Caco-2 (cell line): ENCODE measurements at places on chromosomes 5 and 9.

DNA sequence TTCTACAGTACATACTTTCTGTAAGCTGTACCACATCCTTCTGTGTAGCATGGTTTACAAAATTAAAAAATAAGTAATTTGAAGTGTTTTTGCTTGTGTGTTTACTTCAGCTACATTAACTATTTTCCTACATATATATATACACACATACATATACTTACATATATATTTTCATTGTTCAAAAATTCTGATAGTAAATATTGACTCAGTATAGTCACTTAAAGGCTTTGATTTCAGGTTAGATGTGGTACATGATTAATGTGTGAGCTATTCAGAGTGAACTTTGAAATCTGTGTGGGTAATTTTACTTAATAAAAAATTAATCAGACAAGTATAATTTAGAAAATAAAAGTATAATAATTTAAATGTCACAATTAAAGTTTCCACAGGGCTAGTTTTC, 306.7 kb upstream of the CDH18 start:
- no peaks in the 10 kb centered on the region for H3K27me3 ChIP-seq
- no peak overlapping the region for H3K4me3 ChIP-seq
- H3K4me1 ChIP-seq, result no peaks in the 10 kb centered on the region
- H3K36me3 ChIP-seq, result no peaks in the 10 kb centered on the region
- DNase-seq, result no peak

- H3K27me3 ChIP-seq, result no peaks in the 10 kb centered on the region
- no peaks in the 10 kb centered on the region for H3K36me3 ChIP-seq
- H3K27ac ChIP-seq, result no peak overlapping the region
- no peak for DNase-seq
Observed at GRCh38 chr9:91217388-91217787, 144.3 kb downstream of the AUH start.

DNA sequence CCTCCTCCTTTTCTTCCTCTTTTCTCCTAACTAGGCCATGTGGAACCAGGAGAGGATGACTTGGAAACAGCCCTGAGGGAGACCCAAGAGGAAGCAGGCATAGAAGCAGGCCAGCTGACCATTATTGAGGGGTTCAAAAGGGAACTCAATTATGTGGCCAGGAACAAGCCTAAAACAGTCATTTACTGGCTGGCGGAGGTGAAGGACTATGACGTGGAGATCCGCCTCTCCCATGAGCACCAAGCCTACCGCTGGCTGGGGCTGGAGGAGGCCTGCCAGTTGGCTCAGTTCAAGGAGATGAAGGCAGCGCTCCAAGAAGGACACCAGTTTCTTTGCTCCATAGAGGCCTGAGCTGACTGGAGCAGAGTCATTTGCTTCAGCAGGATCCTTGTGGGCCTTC, 13.7 kb downstream of the NUDT2 start:
- DNase-seq, result no peak
- no peaks in the 10 kb centered on the region for H3K27me3 ChIP-seq
- H3K4me1 ChIP-seq, result peaks cover 18% of the 10 kb centered on the region
- H3K27ac ChIP-seq, result no peak overlapping the region
- no peak overlapping the region for H3K4me3 ChIP-seq

DNA sequence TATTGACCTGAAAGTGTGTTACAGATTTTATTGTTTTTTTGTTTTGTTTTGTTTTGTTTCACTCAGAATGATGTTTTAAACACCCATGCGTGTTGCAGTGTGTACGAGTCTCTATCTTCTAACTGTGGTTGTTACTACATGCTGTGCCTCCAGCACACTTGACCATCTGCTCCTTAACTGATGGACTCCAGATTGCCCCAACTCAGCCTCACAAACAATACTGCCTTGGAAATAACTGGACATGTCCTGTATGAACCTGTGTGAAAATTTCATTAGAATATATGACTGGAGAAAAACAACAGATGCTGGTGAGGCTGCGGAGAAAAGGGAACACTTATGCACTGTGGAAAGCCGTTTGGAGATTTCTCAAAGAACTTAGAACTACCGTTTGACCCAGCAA, 68.7 kb upstream of the HAND1 start:
- no peak overlapping the region for H3K4me3 ChIP-seq
- H3K4me1 ChIP-seq, result no peaks in the 10 kb centered on the region
- no peak for DNase-seq
- H3K27me3 ChIP-seq, result no peaks in the 10 kb centered on the region
- H3K27ac ChIP-seq, result no peak overlapping the region

DNA sequence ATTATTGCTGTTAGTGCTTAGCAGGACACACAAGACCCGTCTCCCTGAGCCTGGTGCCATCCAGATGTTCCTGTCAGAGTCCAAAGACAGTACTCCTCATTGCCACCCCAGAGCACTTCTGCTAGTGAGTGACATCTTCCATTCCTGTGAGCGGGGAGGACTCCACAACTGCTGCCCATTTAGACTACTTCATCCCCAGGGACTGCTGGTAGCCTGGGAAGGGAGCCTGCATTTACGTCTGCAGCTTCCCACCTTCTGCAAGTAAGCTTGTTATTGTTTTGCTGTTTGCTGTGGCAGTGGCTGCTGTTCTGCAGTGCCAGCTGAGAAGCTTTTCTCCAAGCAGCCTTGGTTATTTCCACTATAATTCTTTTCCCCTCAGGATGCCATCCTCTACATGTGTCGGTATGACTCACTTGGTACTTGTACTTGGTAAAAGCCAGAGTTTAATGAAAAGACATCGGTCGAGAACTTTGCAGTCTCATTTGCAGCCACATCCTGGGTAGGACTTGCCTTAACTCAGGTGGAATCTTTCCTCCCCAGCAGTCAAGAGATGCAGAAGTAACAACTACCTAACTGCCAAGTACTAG, 10.6 kb upstream of the MAP1B start:
- no peaks in the 10 kb centered on the region for H3K27me3 ChIP-seq
- H3K27ac ChIP-seq, result no peak overlapping the region
- no peaks in the 10 kb centered on the region for H3K36me3 ChIP-seq
- DNase-seq, result no peak
- H3K4me1 ChIP-seq, result no peaks in the 10 kb centered on the region

DNA sequence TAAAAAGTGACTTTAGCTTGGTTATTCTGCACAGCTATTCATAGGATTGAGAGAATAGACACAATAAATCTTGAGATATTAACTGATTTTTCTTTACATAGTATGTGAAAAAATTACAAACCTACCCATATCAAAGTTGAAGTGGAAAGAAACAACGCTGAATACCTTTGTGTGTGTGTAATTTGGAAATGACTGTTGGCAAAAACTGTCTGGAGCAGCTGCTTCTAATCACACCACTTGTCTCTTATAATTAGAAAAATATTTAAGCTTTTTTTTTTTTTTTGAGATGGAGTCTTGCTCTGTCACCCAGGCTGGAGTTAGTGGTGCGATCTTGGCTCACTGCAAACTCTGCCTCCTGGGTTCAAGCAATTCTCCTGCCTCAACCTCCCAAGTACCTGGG, 110.8 kb upstream of the POC5 start:
- H3K27ac ChIP-seq, result no peak overlapping the region
- H3K4me3 ChIP-seq, result no peak overlapping the region
- H3K27me3 ChIP-seq, result no peaks in the 10 kb centered on the region; the same call in 1 of the 2 replicates
- H3K36me3 ChIP-seq, result no peaks in the 10 kb centered on the region

- no peak overlapping the region for H3K27ac ChIP-seq
- DNase-seq, result no peak
- no peaks in the 10 kb centered on the region for H3K27me3 ChIP-seq
- H3K4me3 ChIP-seq, result no peak overlapping the region
- H3K36me3 ChIP-seq, result no peaks in the 10 kb centered on the region
- H3K4me1 ChIP-seq, result peaks cover 9% of the 10 kb centered on the region; the same call in 1 of the 2 replicates
Observed at GRCh38 chr9:127983847-127984289, 3.1 kb upstream of the EEIG1 start.

DNA sequence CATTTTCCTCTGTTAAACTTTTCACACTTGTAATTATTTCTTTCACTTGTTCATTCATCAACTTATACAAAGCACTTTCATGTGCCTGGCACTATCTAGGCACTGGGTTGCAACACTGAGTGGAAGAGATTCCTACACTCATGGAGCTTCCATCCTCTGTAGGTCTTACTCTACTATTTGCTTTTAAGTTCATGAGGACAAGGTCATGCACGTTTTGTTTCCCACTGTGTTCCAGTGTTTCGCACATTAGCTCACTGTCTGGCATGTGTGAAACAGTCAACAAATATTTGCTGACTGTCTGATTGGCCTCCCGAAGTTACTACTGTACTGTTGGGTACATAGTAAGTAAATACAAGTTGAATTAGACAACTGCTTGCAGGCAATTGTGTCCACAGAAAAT, 87.9 kb upstream of the IFNK start:
- H3K4me3 ChIP-seq, result no peak overlapping the region
- no peaks in the 10 kb centered on the region for H3K27me3 ChIP-seq
- no peaks in the 10 kb centered on the region for H3K36me3 ChIP-seq
- peaks cover 56% of the 10 kb centered on the region for H3K4me1 ChIP-seq

GRCh38 chr9:98520221-98520960, 188.3 kb downstream of the GABBR2 start:
- no peak overlapping the region for H3K4me3 ChIP-seq
- no peaks in the 10 kb centered on the region for H3K27me3 ChIP-seq
- H3K36me3 ChIP-seq, result no peaks in the 10 kb centered on the region
- no peaks in the 10 kb centered on the region for H3K4me1 ChIP-seq
- no peak overlapping the region for H3K27ac ChIP-seq
- no peak for DNase-seq

DNA sequence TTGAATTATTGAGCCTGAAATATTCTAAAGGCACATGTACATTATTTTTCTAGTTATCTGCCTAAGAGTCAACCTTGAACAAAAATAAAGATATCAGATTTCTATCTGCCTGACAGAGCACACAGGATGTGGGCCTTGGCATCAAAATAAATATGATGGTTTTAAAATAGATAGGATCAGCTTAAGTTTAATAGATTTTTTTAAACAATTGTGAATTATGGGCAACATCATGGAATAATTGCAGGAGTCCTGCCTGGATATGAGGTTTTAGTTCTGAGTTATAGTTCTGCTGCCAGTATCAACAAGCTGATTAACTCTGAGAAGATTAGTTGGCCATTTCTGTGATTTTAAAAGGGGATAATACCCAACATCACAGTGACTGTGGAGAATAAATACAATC, 107.0 kb upstream of the PCA3 start:
- no peak overlapping the region for H3K4me3 ChIP-seq
- no peaks in the 10 kb centered on the region for H3K27me3 ChIP-seq
- no peak overlapping the region for H3K27ac ChIP-seq
- H3K36me3 ChIP-seq, result no peaks in the 10 kb centered on the region

GRCh38 chr9:107491081-107492053, 1.8 kb upstream of the KLF4 start:
- H3K4me1 ChIP-seq, result peaks cover 12% of the 10 kb centered on the region
- DNase-seq, result no peak
- H3K27ac ChIP-seq, result peak overlapping the region; percentile 87
- H3K27me3 ChIP-seq, result no peaks in the 10 kb centered on the region
- no peak overlapping the region for H3K4me3 ChIP-seq
- H3K36me3 ChIP-seq, result no peaks in the 10 kb centered on the region

- H3K27ac ChIP-seq, result no peak overlapping the region
- no peak overlapping the region for H3K4me3 ChIP-seq
- H3K4me1 ChIP-seq, result no peaks in the 10 kb centered on the region
- no peaks in the 10 kb centered on the region for H3K36me3 ChIP-seq
Observed at GRCh38 chr5:4182144-4182543, 586.5 kb downstream of the IRX1 start.

- no peaks in the 10 kb centered on the region for H3K36me3 ChIP-seq
- H3K4me3 ChIP-seq, result no peak overlapping the region
- no peak for DNase-seq
- no peaks in the 10 kb centered on the region for H3K4me1 ChIP-seq
Observed at GRCh38 chr5:87254035-87254434, 13.6 kb upstream of the RASA1 start.

GRCh38 chr9:81112627-81113452, 576.5 kb downstream of the TLE1 start:
- no peak for DNase-seq
- no peaks in the 10 kb centered on the region for H3K27me3 ChIP-seq
- no peaks in the 10 kb centered on the region for H3K4me1 ChIP-seq
- no peaks in the 10 kb centered on the region for H3K36me3 ChIP-seq
- H3K4me3 ChIP-seq, result no peak overlapping the region

- H3K4me3 ChIP-seq, result no peak overlapping the region
- no peaks in the 10 kb centered on the region for H3K4me1 ChIP-seq
- no peak overlapping the region for H3K27ac ChIP-seq
- H3K27me3 ChIP-seq, result no peaks in the 10 kb centered on the region; the same call in 1 of the 2 replicates
Observed at GRCh38 chr5:156838961-156839360, 11.1 kb upstream of the PPP1R2B start.

- DNase-seq, result no peak
- no peaks in the 10 kb centered on the region for H3K36me3 ChIP-seq
- peaks cover 17% of the 10 kb centered on the region for H3K4me1 ChIP-seq
- no peak overlapping the region for H3K27ac ChIP-seq
Observed at GRCh38 chr5:32646061-32646969, 61.0 kb downstream of the SUB1 start.

DNA sequence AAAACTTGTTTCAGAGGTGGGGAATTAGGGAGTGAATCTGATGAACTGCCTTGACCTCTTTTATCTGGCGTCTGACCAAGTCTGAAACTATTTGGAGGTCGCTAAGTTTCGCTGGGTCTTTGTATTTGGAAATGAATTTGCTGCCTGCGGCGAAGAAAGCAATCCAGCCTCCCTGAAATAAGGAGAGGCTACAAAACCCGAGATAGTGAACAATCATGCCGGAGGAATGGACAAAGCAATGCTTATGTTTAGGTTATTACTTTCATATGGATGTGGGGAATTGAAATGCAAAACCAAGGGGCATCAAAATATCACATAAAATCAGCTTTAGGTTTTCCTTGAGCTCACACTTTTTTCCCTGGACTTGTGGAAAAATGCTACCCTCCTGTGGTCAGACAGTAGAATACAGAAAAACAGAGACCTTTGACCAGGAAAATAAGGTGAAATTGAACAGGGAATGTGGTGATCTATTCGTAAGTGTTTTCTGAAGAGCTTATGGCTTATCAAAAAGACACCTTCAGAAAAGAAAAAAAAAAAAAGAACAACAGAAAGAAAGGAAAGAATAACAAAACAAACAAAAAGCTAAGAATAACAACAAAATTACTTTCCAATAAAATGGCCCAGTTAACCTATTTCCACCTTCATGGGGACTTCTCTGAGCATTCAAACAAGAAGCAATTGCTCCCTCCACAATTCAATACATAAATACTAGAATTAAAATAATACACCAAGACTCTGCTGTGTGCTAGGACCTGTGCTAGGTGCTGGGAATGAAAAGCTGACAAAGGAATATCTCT, 68.6 kb upstream of the DPYSL3 start:
- H3K27me3 ChIP-seq, result no peaks in the 10 kb centered on the region
- peak; percentile 47 for DNase-seq
- 0 out of 2 replicates have a peak, but pooled peaks cover 4% of the 10 kb centered on the region for H3K4me1 ChIP-seq
- H3K36me3 ChIP-seq, result no peaks in the 10 kb centered on the region

GRCh38 chr5:134554319-134555222, 29.1 kb downstream of the JADE2 start:
- no peak overlapping the region for H3K27ac ChIP-seq
- H3K4me1 ChIP-seq, result no peaks in the 10 kb centered on the region
- peaks cover 7% of the 10 kb centered on the region for H3K36me3 ChIP-seq
- no peaks in the 10 kb centered on the region for H3K27me3 ChIP-seq

GRCh38 chr5:143445776-143446175, 42.3 kb upstream of the NR3C1 start:
- no peak overlapping the region for H3K4me3 ChIP-seq
- DNase-seq, result no peak
- H3K27ac ChIP-seq, result no peak overlapping the region
- no peaks in the 10 kb centered on the region for H3K4me1 ChIP-seq
- no peaks in the 10 kb centered on the region for H3K27me3 ChIP-seq
